ENCODE measurements at places on chromosomes 7 and 10. TPM values are rescaled to one million over a fixed set of nuclear protein-coding genes. Genes with fewer than 3 reads are reported as not detected.
A peak's percentile ranks its signal among the peaks of the same experiment; 100 is the strongest.

GRCh38 chr7:13414181-13414580 lies 575.3 kb downstream of the ETV1 start:
- DNase-seq: no peak

DYNC1I1 gene
- 0.79 TPM for total RNA-seq

DNA sequence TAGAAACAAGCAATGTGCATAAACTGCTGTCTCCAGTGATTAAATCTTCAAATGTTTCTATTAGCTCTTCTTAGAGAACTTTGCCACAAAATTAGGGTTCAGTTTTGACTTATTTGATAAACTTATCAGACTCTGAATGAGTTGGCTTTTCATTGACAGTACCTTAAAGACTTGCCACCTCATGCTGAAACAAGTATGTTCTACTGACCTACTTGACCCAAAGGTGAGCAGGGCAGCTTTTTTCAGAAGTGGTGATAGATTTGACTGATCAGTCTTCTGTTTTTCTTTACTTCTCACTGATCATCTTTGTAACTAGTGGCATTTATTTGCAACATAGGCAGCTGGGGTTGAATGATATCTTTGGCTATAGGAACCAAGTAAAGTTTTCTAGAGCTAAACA lies 7.8 kb downstream of the ZNF277 start:
- DNase-seq: no peak

- DNase-seq: no peak
Observed at GRCh38 chr10:60086421-60086820, 180.1 kb upstream of the CCDC6 start.

DNA sequence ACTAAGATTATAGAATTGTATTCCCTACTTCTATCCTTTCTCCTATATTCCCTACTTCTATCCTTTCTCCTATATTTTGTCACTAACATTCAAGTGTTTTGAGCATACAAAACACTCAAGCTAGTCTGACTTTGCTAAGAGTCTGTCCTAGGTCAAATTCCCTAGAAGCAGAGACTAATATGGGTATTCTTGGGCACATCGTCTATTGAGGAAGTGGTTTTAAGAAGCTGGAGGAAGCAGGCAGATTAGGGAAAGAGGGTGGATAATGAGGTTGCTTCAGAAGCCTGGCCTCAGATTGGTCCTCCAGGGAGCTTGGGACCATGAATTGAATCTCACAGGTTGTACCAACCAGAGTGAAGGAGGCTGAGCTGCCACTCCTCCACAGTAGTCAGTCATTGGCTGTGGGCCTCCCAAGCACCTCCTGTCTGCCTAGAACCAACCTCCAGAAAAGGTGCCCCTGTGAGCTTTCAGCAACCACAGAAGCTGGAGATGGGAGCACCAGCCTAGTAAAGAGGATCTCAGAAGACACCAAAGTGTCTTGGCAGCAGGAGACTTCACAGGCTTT lies 295.9 kb upstream of the PHF14 start:
- DNase-seq: no peak

- no peak for DNase-seq
Observed at GRCh38 chr10:125462845-125463244, 220.1 kb downstream of the TEX36 start.

DNA sequence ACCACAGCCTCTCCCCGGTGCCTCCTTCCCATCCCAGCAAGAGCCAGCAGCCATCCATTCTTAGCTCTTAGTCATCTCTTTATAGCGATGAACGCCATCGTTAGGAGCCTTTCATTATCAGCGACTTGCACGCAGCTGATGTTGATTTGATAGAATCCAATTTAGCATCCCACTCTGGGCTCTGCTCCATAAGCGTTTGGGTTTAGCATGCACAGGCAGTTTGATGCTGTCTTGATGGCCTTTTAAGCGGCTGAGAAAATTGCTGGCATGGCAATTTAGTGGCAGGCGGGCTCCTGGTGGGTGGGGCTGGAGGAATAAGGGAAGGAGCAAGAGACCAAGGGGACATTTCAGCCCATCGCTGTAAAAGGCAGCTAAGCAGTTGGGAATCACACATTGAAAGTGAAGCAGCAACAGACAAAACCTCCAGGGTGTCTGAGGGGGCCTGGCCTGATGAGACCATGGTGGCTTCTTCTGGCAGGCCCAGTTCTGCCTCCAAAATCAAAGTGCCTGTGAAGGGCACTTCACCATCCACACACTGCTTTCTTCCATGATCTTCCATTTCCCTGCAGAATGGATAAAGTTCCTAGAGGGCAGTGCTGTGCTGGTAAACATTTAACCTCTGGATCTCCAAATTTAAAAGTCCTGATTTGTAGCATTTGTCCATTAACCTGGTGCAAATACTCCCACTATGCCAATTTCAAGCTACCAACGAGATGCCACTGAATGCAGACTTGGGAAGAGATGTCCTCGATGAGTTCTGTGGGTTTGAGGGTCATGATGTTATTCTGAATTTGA lies 107.8 kb upstream of the PLXNA4 start:
- DNase-seq: no peak

DNA sequence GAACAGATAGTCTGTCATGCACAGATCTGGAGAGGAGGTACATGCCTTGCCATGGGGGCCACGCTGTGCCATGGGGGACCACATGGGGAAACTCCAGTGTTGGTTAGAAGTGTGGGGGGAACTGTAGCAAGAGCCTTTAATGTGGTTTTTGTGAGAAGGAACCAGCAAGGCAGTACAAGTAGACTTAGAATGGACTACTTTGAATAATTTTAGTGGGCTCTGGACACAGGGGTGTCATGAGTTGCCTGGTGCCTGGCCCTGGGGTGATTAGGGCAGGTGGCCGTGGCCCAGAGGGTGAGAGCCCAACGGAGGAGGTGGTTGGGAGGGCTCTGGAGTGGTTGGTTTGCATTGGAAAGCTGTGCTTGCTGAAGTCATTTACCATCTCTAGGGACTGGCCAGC lies 77.2 kb downstream of the CXCL12 start:
- no peak for DNase-seq

GRCh38 chr10:35208536-35208935 lies 81.9 kb downstream of the CREM start:
- DNase-seq: no peak

STAMBPL1 gene
- total RNA-seq: 3.4 TPM

DNA sequence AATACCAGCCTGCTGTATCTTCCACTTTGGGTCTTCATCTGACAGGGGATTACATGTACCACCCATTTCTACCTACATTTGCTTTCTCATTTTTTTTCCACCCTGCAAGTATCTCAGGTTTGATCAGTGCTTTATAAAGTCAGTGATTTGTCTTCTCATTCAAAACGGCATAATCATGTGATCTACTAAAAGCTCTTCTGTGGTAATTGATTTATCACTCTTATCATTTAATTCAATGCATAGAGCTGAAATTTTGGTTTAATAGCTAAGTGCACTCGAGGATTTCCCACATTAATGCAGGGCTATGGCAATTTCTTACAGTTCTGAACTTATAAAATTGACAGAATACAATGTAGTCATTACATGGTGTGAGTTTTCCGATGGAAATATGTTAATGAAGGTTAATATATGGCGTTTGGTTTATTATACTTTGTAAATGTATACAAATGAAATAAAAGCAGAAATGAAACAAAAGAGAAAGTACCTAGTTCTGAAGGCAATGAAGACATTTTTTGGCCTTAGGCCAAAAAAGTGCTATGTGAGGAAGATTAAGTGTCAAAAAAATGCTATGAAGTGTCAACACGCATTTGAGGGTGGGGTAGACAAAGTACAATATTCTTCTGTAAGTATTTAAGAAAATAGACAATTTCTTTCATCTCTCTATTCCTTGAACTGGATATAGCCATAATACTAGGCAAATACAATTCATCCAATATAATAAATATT lies 457.3 kb downstream of the ETV1 start:
- no peak for DNase-seq

GRCh38 chr7:26293569-26294308 lies 2.1 kb downstream of the SNX10 start:
- DNase-seq: no peak

DNA sequence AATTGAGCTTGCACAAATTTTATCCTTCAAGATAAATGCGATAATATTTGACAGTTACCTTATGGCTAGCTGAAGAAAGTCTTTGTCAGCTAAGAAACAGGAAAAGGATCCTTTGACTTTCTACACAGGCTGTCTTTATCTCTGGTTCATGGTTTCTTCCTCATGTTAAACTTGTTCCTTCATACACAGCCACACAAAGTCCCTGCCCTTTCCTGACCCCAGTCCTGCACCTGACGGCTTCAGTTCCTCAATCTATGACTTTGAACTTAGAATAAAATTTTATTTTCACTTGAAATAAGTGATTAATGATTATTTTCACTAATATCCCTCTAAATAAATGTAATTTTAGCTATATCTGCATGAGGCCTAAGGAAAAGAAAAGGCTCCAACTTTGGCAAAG lies 77.8 kb upstream of the PRSS1 start:
- DNase-seq: no peak

GRCh38 chr10:44706745-44707144 lies 204.4 kb upstream of the TMEM72 start:
- DNase-seq: no peak

DNA sequence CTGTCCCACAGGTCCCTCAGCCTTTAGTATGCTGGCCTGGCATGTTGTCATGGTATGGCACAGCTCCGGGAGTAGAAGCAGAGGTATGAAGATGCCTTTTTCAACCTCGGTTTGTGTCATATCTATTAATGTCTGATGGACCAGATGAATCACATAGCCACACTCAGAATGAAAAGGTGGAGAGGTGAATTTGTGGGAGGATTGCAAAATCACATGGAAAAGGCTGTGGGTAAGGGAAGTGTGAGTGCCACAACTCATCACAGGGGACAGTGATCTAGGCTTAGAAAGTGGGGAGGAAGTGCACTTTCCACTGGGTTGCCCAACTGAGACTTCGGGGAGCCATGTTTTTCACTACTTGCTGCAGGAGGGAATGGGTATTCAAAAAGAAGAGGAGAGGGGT lies 190.7 kb downstream of the WDR11 start:
- no peak for DNase-seq

- no peak for DNase-seq
Observed at GRCh38 chr10:53843736-53844362, 957.2 kb downstream of the PCDH15 start.

SCIN gene
- total RNA-seq: not detected

ZNF488 gene
- total RNA-seq: 3.2 TPM

IL2RA gene
- not detected for total RNA-seq

RARRES2 gene
- total RNA-seq: 26.3 TPM

GRCh38 chr10:70191161-70191971 lies 21.1 kb upstream of the SAR1A start:
- DNase-seq: no peak

DNA sequence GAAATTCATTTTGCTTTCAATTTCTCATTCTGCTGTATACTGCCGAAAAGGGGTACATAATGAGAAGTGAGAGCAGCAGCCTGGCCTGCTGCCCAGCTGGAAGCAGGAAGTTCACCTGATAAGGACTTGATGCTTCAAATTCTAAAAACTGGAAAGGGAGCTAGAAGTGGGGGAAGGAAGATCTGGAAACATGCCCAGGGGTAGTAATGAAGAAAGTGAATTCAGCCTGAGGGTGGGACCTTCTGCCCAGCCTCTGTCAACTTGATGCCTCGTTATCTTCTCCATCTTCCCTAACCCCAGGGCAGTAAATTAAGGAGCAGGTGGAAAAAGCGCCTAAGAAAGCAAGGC lies 69.4 kb downstream of the ARMH3 start:
- no peak for DNase-seq

GRCh38 chr7:107233174-107233573 lies 64.4 kb downstream of the HBP1 start:
- DNase-seq: no peak

GRCh38 chr10:114703377-114704107 lies 45.5 kb upstream of the ABLIM1 start:
- peak; percentile 12 for DNase-seq

DNA sequence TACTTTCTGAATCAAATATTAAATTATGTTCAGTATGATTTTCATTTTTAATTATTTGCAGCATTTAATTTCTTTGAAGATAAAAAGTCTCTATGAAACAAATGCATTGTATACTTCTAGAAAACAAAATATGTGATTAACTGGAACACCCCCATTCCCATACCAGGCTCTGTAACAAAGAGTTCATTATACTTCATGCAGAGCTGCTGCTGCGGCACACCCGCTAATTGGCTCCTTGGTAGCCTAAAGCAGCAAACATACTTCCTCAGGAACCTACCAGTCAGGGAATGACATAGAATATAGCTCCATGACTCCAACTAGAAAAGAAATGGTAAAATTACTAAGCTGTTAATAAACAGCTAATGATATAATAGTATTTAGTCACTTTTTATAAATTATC lies 19.3 kb downstream of the RAB11FIP2 start:
- DNase-seq: no peak

DNA sequence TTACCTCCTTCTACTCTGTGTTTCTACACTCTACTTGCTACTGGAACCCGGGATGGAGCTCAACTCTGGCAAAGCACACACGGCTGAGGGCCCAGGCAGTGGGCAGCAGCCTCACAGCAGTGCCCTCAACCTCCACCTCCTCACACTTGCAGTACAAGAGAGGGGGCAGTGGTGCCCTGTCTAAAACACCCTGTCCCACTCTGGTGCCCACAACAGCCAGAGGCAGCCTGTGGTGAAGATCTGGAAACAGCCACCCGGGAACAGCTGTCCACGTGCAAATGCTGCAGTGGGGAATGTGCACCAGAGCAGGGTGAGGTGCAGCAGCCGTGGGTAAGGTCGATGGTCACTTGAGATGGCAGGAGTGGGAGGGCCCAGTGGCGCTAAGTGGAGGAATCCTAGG lies 13.7 kb downstream of the MAT1A start:
- no peak for DNase-seq

- DNase-seq: no peak
Observed at GRCh38 chr7:136251826-136252225, 274.7 kb upstream of the MTPN start.

DNA sequence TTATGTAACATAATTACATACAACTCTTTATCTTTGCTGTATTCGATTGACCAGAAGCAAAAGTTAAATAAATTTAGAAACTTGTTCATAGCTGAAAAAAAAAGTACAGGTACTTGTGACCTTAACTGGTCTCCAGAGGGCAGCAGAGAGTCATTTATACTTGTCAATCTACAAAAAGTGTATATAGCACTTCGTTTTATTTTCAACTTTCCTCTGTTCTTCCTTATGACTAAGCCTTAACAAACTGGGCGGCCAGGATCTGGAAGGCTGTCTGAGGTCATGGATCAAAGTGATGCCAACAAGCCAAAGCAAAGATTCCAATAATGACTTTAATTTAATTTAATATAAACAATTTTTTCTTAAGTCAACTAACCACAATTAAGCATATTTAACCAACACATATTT lies 29.8 kb downstream of the C10orf67 start:
- peak; percentile 57 for DNase-seq

DNA sequence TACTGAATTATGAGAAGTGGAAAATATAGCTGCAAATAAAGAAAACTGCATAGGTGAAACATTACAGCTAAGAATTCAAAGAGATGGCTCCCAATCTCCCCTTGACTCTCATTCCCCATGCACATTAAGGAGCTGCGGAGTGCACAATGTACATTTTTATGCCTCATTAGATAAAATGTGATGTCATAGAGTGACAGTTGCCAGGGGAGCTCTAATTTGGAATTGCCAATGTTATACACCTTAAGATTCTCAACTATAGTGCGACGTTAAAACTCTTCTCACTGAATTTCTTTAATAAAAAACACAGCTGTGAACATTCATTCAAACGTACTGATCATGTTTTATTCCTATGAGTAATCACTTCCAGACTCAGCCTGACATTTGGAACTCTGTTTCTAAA lies 386.9 kb upstream of the CELF2 start:
- no peak for DNase-seq

EXOC6 gene
- 17.2 TPM for total RNA-seq

Data from neural crest cell (in vitro differentiated cells).